8988T (cell line): ENCODE measurements at places on chromosomes 5 and 9.

DNA sequence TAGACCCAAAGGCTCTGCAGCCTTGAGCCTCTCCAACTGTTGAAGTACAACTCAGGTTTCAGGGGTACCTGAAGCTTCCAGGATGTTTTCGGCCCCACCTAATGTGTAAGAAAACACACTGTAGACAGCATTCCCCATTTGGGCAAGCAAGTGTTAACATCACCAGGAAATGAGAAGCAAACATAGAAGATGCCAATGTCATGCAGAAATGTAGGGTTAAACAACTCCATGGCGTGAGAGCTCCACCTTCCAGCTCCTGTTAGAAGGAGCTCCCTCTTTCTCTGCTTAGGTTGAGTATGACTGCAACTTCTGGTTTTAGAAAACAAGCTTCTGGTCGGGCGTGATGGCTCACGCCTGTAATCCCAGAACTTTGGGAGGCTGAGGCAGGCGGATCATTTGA is 31.0 kb upstream of the DENND1A start:
- DNase-seq = no peak

DNA sequence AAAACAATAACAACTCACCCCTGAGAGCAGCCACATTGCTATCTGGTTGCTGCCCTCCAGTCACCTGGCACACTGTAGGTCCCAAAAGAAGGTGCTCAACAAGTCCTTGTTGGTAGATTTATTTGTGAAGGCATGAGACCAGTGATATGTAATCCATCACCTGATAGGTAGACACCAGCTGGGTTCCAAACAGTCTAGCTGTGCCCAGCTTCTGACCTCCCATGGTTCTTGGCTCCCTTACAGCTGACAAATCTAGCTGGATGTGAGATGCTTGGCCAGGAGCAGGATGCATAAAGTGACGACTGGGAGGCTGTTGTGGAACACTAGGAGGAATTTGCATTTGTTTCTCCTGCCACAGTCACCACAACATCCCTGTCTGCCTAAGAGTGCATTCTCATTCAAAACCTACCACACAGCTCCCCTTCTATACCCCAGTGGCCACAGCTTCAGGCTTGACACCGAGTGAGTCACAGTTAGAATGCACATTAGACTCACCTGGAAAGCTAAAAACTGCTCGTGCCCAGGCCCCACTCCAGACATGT is 7.8 kb upstream of the VLDLR start:
- no peak for DNase-seq

DNA sequence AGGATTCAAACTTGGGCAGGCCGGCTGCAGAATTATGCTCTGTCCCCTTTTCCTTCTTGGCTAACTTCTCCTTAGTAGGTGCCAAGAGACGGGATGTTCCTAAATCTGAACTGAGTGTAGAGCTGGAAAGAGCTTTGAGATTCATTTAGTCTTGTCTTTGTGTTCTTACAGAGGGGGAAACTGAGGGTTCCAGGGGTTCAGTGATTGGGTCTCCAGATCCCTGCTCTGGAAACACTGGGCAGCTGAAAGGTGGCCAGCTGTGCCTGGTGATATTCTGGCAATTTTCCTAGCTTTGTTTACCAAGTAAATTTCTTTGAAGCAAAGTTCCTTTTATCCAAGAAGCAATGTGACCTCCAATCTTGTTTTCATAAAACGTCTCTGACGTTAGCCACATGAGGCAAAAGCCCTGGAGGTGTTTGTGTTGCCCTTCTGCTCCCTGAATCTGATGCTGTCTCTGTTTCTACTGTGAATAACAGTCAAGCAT is 288.7 kb downstream of the ZSWIM6 start:
- no peak for DNase-seq

DNA sequence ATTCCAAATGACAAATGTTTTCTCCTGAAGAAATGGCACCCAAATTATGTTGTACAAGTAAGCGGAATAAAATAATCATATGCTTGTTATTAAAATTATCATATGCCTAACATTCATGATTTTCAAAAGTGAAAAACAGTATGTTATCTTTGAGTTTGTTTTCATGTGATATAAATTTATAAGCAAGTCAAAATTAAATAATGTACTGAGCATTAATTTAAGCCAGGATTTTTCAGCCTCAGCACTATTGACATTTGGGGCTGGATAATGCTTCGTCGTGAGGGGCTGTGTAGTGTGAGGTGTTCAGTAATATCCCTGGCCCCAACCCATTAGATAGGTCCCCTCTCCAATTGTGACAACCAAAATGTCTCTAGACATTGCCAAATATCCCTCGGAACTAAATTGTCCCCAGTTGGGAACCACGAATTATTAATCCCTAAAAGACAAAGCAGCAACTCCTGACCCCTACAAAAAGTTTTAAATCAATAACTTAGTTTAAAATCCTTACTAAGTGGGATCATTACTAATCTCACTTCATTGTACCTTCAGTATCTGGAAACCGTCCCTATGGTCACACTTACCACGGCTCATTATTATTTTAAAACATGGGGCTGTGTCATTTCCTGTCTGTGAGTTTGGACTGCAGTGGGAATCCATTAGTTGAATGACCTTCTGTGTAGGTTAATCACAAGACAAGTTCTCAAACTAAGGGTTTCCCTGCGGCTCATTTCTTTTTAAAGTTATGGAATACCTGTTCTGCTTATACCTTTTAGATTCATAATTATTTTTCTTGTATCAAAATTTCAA is 1.3 kb upstream of the NNT start:
- DNase-seq = no peak

DNA sequence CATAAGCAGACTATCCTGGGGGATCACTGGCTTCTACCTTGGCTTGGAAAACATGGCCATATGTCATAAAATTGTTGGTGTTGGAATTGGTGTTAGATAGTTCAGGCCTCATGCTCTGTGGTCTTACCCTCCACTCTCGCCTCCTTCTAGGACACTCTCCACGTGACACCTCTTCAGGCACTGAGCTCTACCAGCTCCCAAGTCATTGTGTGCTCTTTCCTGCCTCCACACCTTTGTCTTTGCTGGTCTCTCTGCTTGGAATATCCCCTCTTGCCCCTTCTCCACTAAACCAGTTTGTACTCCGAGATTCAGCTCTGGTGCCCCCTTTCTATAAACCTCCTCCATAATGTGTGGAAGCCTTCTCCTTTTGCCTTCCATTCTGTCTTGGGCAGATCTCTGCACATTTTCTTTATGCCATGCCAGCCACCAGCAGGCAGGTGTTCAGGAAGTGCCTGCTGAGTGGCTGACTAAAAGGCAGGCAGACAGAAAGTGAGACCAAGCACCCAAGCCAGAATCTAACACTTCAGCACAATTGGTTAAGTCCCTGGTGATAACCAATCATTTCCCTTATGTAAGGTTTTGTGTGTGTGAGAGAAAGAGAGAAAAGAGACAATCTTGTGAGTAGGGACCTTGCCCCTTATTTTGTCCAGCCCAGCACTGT is 37.7 kb downstream of the SAR1B start:
- DNase-seq = no peak

- no peak for DNase-seq
Measured at GRCh38 chr5:54113060-54113459, 197.3 kb downstream of the ARL15 start.

DNA sequence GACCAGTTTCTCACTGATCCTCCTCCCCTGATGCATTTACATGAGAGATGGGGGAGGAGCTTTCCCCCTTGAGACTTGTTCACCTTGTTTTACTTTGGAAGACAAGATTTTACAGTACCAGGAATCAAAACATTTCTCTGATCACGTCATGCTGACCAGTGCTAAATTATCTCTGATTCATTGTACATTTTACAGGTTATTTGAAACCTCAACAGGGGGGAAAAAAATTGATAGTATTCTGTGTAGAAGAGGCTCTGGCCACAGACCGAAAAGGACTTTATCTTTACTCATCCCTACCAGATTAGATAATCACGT is 133.9 kb downstream of the GRIA1 start:
- no peak for DNase-seq

DNA sequence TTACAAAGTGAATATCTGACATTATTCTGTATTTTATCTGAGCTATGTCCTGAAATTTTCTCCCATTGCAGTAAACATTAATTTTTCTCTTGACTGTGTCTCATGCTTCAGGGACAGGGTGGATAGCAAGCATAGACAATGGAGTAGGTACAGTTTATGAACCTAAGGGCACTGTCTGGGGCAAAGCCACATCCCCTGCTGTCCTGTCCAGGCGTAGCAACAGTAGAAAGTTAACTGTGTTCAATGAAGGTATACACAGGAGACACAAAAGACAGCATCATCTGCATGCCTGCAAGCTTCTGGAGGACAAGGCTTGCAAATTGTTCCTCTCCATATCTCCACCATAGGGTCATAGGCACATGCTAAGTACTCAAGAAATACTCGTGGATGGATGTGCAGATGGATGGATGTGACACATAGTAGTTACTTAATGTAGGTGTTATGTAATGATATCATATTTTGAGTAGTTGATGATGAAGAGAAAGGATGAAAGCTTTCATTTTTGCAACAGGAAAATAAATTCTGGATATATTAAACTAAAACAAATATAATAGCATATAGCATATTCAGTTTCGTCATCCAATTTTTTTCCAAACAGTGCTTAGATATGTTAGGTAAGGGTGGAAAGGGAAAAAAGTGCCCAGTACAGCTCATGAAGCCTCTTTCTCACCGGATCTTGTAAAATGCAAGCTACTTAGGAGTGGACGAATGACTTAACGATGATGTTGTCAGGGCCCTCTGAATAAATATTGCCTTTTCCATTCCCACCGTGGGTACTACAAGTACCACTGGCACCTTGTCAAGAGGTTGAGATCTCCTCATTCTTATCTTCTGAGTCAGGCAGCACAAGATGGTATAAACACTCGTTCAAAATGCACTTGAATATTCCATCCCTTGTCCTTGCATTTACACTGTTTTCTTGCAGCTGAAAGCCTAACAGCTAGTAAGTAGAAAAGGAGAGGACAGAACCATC is 19.9 kb upstream of the ZSWIM6 start:
- DNase-seq = no peak

DNA sequence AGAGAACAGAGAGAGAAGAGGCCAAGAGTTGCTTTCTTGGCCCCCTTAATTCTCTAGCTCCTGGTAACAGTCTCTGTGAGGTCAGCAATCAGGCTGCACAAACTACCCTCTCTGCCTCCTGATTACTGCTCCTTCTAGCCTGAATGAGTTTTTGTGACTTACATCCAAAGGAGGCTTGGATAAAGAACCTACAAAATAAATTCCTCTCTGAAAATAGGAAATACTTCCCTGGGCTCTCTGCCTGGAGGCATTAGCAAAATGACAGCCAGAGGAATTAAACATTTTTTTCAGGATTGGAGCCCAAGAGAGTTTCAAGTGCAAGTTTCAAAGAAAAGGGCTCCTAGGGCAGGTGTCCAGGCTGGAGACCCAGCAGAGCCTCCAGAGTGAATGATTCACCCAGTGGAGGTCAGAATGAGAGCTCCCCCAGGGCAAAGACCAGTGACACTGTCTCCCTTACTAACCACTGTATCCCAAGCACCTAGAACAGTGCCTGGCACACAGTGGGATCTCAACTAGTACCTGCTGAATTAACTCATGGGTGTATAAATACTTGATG is 162.5 kb downstream of the SPOCK1 start:
- DNase-seq = no peak

DNA sequence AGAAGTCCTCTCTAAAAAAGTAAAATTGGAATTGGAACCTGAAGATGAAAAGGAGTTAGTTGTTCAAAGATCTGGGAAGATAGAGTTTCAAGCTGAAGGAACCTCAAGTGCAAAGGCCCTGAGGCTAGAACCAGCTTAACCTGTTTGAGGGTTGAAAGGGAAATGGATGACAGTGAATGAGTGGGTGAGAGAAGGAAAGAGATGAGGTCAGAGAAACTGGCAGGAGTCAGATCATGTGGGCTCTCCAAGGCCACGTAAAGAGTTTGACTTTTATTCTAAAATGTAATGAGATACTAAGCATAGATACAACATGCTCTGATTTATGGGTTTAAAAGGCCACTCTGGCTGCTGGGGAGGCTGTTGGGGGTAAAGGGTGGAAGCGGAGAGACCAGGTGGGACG is 2.5 kb upstream of the RAD23B start:
- DNase-seq = no peak

DNA sequence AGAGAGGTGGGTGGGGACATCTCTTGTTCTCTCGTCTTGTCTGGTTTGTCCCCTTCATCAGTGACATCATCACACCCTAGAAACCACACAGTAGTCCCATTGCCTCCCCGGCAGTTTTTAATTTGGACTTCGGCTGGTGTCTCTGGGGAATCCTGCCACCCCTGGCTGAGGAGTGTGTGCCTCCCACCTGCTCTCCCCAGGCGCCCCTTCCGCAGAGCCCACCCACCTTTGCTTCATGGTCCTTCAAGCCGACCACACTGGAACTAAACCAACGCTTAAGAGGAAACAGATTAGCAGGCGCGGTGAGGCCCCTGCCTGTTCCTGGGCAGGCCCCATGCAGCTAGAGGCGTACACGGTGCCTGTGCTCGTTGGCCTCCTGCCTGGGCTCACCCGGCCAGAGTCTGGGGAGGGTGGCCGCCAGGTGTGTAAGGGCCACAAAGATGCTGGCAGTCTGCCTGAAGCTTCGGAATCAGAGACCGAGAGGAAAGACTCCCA is 107.6 kb upstream of the SPRY4 start:
- DNase-seq = no peak

DNA sequence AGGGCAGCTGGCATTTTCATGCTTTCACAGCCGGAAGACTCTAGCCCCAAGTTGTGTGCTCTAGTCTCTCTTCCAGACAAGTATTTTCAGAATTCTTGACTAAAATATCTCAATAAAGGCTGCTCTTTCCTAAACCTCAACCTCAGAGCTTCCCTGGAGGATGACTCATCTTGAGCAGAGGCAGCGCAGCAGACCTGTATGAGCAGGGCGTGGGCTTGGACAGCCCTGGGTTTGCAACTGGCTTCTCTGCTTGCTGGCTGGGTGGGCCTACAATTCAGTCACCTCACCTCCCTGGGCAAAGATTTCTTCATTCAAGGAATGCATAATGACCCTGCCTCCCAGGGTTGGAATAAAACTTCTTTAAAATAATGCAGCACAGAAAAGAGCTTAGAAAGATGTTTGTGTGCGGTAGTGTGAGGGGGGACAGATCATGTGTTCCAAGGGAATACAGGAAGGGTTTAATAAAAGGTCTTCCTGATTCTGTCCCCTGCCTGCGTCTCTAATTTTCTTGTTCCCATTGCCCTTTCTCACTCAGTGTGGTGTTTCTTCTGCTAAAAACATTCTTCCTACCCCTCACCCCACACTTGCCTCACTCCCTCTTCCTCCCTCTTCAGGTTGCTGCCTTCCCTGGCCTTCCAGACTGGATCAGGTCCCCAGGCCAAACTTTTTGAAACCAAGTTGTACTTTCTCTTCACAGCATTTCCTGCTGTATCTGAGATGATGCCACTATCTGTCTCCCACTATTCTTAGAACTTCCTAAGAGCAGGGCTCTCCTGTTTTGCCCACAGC is 39.4 kb upstream of the MAP1B start:
- peak; percentile 27 for DNase-seq

- no peak for DNase-seq
Measured at GRCh38 chr5:101663543-101663942, 632.5 kb downstream of the SLCO4C1 start.
